Brain microvascular endothelial cell (primary cell): ENCODE measurements at places on chromosomes 3 and 15.

- DNase-seq = no peak
These were observed 19.7 kb downstream of the EBLN2 start for GRCh38 chr3:73081140-73081539.

- DNase-seq = peak; percentile 83
These were observed 1.1 kb downstream of the EAF1 start for GRCh38 chr3:15428539-15428938.

GRCh38 chr3:157130467-157131251 is 29.3 kb downstream of the CCNL1 start:
- peak; percentile 66 for DNase-seq

GRCh38 chr15:44804298-44805046 is 68.1 kb downstream of the TRIM69 start:
- no peak for DNase-seq

DNA sequence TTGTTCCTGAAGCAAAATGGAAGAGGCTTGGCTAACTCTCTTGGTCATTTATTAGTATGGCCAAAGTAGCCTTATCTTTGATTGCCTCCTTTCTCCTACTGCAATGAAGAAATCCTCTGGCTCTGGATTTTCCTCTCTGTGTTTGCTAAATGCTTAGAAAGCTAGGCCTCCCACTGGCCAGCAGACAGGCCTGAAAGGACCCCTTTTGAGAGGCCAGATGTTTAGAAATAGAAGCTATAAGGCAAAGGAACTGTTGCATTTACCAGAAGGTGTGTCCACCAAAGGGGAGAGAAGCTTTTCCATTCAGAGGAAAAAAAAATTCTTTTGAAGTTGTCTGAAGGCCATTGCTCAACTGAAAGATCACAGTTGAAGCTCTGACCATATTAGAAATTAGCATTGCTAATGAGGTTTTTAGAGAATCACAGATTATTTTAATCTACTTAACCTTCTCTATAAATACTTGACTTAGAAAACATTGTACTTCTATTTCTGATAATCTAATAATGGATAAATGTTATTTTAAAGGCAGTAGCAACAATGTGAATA is 160.8 kb downstream of the SYNPR start:
- DNase-seq = no peak
